ENCODE measurements at places on chromosomes 11 and 22. TPM values are rescaled to one million over a fixed set of nuclear protein-coding genes. Genes with fewer than 3 reads are reported as not detected.

GRCh38 chr11:12702999-12703453, 28.8 kb downstream of the TEAD1 start:
- H3K4me3 ChIP-seq, result no peak overlapping the region
- no peak for DNase-seq
- no peak overlapping the region for H3K27ac ChIP-seq
- peaks cover 32% of the 10 kb centered on the region for H3K4me1 ChIP-seq
- H3K27me3 ChIP-seq, result no peaks in the 10 kb centered on the region
- no peaks in the 10 kb centered on the region for H3K36me3 ChIP-seq

GRCh38 chr11:48043111-48043990, 63.0 kb downstream of the PTPRJ start:
- peak overlapping the region; percentile 19 for H3K27ac ChIP-seq
- no peaks in the 10 kb centered on the region for H3K36me3 ChIP-seq
- H3K27me3 ChIP-seq, result no peaks in the 10 kb centered on the region
- peaks cover 26% of the 10 kb centered on the region for H3K4me1 ChIP-seq
- no peak for DNase-seq

DNA sequence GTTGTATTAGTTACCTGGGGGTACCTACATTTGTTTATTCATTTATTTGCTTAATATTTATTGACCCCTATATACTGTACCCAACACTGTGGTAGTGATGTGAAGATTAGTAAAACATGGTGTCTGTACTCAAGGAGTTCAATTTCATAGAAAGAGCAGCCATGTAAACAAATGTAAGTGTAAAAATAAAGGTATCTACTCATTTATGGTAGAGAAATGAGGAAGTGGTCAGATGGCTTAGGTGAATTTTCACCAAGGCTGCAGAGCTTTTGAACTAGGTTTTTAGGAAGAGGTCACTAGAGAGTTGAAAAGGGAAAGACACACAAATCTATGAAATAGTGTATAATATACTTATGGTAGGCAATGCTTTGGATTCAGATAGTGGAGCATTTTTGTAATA, 11.1 kb downstream of the CTR9 start:
- DNase-seq, result no peak
- H3K36me3 ChIP-seq, result no peaks in the 10 kb centered on the region
- no peak overlapping the region for H3K27ac ChIP-seq

- no peak overlapping the region for H3K27ac ChIP-seq
- no peak for DNase-seq
- H3K36me3 ChIP-seq, result no peaks in the 10 kb centered on the region
- no peaks in the 10 kb centered on the region for H3K4me1 ChIP-seq
- H3K4me3 ChIP-seq, result no peak overlapping the region
Measured at GRCh38 chr22:45946805-45947600, 30.0 kb downstream of the WNT7B start.

PI4KA gene
- 113 TPM for total RNA-seq

All from upper lobe of right lung (tissue), 1 donor.